ENCODE measurements at places on chromosomes 7 and 10.
A peak's percentile ranks its signal among the peaks of the same experiment; 100 is the strongest.

DNA sequence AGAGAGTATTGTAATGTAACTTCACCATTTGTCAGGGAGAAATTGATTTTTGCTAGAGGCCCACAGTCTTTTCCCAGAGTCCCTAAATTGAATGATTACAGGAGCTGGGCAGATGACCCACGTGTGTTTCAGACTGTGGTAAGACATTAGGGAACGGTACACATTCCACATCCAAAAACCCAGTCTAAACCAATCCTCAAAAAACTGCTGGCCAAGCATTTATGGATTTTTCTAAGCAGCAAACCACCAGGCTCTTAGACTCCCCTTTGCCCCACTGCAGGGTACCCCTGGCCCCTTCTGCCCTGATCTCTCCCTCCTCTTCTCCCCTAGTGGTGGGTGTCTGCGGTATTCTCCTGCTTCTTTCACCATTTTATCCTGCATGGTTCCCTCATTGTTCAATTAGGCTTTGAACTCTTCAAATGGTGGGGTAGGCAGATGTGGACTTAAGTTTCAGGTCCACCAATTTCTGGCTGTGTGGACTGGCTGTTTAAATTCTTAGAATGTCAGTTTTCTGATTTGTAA is 135.5 kb upstream of the SORCS3 start:
- DNase-seq = no peak

GRCh38 chr7:20470726-20471125 is 140.0 kb downstream of the ITGB8 start:
- DNase-seq = no peak

- no peak for DNase-seq
Measured at GRCh38 chr7:33233659-33234058, 104.3 kb downstream of the BBS9 start.

DNA sequence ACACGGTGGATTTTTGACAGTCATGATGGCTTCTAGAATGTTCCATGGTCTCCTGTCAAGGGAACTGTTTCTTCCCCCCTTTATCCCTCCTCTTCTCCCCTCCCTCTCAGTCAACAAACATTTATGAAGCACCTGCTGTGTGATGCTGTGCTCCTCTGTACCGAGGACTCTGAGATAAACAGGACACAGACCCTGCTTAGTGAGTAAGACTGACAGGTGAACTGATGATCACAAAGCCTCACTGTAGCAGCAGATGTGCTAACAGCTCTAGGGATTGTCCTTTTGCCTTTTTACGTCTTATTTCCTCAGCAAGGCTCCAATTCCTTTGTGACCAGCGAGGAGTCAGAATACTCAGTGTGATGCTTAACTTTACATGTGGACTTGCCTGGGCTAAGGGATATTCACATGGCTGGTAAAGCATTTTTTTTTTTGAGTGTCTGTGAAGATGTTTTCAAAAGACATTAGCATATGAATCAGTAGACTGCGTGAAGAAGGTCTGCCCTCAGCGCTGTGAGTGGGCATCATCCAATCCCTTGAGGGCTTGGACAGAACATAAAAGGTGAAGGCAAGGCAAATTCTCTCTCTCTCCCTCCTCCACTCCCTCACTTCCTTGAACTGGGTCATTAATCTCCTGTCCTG is 170.1 kb downstream of the ADRA2A start:
- DNase-seq = no peak

DNA sequence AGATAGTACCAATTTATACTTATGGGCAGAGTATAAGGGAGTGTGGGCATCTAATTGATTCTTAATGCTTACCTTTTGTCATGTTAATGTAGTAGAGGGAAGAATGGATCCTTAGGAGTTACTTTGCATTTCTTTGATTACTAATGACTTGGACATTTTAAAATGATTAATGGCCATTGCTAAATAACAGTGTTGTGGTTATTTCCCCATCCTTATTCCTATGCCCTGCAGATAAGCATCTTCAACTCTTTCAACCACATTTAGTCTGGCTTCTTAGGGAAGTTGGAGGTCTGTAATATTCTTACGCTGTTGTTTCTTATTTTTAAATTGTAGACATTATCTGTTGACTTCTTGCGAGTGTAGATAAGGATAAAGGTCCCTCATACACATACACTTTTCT is 37.2 kb downstream of the KAT6B start:
- DNase-seq = no peak

- no peak for DNase-seq
Measured at GRCh38 chr7:16399916-16400892, 21.1 kb downstream of the CRPPA start.

DNA sequence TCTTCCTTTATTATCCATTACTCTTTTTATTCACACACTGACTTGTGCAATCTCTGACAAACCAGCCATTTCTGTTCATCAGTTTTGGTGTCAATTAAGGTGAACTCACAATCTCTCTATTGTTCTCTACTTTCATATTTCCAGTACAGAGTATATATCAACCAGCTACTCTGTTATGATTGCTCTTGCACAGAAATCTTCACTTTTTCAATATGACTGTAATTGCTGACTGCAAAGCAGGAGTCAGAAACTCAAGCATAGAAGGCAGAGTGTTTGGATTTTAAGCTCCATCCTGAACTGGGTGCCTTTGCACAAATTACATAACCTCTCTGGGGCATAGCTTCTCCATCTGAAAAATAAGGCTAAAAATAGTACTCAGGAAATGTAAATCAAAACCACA is 1042.0 kb downstream of the GRM8 start:
- no peak for DNase-seq

GRCh38 chr7:25968205-25968993 is 183.6 kb upstream of the NFE2L3 start:
- no peak for DNase-seq

- peak; percentile 74 for DNase-seq
Measured at GRCh38 chr10:6580279-6581029, 378 bp upstream of the PRKCQ start.

All from posterior cingulate gyrus (tissue), 11 donors.